ENCODE measurements at places on chromosomes 7 and 10. TPM values are rescaled to one million over a fixed set of nuclear protein-coding genes. Genes with fewer than 3 reads are reported as not detected.

- DNase-seq, result peak; percentile 19
Measured at GRCh38 chr7:98079891-98080648, 26.6 kb upstream of the LMTK2 start.

DNA sequence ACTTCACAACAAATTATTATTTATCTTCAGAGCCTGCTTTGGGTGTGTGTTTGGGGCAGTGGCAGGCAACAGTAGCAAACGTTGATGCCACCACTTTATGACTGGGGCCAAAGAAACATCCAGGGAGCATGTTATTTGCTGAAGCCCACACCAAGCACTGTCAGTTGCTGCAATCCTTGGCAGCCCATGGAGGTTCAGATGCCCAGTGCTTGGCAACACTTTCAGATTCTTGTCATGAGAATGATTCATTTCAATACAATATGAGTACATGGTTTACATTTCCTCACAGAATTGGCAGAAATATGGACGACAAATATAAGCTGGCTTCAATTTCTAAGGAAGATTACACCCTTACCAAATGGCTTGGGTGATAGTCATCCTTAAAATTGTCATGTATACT, 46.5 kb upstream of the GLI3 start:
- DNase-seq, result no peak

DNA sequence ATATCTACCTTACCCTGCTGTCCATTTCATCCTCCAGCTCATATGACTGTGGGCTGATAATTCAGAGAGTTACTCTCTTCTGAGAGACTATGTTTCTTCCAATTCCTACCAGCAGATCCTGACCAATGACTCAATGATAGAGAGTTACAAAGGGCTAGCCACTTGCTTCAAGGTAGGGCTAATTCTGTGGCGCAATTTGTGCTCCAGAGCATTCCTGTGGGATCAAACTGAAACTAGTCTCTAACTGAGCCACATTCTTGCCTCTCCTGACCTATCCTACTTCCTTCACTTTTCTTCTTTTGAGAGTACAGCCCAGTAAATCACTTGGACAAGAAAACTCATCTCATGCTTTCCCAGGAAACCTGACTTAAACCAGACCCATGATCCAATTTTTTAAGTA, 17.9 kb upstream of the ASZ1 start:
- no peak for DNase-seq

GRCh38 chr7:125775317-125775716, 845.7 kb upstream of the POT1 start:
- no peak for DNase-seq

DNA sequence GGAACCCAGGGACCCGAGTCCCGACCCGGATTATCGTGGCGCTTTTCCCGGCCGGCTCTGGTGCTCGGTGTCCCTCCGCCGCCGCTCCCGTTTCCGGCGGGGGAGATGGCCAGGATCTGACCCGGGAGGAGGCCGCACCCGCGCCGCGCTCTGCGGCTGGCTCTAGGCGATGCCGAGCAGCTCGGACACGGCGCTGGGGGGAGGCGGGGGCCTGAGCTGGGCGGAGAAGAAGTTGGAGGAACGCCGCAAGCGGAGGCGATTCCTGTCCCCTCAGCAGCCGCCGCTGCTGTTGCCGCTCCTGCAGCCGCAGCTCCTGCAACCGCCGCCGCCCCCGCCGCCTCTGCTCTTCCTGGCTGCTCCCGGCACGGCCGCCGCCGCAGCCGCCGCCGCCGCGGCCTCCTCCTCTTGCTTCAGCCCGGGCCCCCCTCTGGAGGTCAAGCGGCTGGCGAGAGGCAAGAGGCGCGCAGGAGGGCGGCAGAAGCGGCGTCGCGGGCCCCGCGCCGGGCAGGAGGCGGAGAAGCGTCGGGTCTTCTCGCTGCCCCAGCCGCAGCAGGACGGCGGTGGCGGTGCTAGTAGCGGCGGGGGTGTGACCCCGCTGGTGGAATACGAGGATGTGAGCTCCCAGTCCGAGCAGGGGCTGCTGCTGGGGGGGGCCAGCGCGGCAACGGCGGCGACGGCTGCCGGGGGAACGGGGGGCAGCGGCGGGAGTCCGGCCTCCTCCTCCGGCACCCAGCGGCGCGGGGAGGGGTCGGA, 593 bp downstream of the CDK13 start:
- DNase-seq, result no peak

- no peak for DNase-seq
Measured at GRCh38 chr10:3067118-3067858, at the start of gene PFKP. TSS of gene PFKP (plus strand) at chr10:3067548. CDS start at chr10:3067596, 48 bp downstream.

ADAM8 gene
- 11.0 TPM for total RNA-seq

SEMA3A gene
- total RNA-seq, result 3.4 TPM

LIPJ gene
- total RNA-seq, result not detected

Measured in vagina (tissue), 2 donors.